ENCODE measurements at places on chromosomes 11 and 22. TPM values are rescaled to one million over a fixed set of nuclear protein-coding genes. Genes with fewer than 3 reads are reported as not detected.

The MYO18B gene
- total RNA-seq: 3.2 TPM

GRCh38 chr11:45043755-45044475 is 93.2 kb upstream of the TP53I11 start:
- no peak for DNase-seq

DNA sequence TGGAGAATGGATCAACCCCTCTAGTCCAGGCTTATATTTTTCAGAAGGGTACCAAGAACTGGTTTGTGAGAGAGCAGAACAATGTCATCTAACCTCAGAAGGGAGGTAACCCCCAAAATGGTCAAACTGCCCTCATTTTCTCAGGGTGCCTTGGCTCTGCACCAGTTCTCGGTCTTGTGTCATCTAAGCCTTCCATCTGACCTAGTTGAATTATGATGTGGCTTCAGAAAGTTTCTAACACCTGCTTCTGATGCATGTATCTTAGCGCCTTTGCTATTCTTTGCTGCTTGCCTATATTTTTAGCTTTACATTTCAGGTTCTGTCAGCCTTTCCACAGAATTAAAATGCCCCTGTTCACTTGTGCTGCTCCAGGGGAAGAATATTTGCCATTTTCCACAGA is 91.7 kb upstream of the E2F8 start:
- DNase-seq: no peak

- no peak for DNase-seq
Measured at GRCh38 chr11:133271871-133272776, 260.2 kb downstream of the OPCML start.

The ST14 gene
- 71.9 TPM for total RNA-seq

The PARVG gene
- 17.1 TPM for total RNA-seq

The P4HA3 gene
- not detected for total RNA-seq

The VSTM5 gene
- 0.68 TPM for total RNA-seq

The FAM111B gene
- total RNA-seq: 1.7 TPM
